ENCODE measurements at places on chromosomes 16 and 17.

DNA sequence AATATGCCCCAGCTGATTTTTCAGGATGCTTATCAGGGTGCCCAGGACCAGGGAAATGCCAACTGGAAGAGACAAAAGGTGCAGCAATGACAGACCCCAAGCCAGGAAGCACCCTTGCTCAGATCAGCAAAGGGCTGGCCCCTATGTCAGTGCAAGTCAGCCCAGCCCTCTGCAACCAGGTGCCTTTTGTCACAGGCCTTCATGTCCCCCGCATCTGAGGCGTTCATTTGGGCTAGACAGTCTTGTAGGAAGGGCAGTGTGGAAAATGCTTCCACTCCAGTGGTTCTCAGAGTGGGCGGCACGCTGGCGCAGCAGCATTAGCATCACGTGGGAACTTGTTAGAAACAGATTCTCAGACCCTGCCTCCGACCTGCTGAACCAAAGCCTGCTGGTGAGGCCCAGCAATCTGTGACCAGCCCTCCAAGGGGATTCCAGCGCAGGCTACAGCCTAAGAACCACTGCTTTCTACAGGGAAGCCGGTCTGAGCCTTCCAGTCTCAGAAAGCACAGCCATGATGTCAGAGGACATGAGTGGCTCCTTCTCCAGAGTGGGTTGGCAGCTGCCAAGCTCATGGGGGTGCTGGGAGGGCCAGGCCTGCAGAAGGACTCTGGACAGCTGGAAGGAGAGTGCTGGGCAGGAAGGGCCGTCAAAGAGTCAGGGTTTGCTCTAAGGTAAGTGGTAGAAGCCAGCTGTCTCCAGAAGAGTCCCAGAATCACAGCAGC lies 13.1 kb downstream of the SLC47A2 start:
- DNase-seq, result no peak

GRCh38 chr16:84144859-84145639 lies at the start of the genes DNAAF1 and HSDL1:
DNAAF1 (plus strand) TSS chr16:84145308; CDS start chr16:84145441, 133 bp downstream.
HSDL1 (minus strand) TSS chr16:84145177; CDS start chr16:84131321, 13,856 bp downstream.
- DNase-seq, result peak; percentile 67

DNA sequence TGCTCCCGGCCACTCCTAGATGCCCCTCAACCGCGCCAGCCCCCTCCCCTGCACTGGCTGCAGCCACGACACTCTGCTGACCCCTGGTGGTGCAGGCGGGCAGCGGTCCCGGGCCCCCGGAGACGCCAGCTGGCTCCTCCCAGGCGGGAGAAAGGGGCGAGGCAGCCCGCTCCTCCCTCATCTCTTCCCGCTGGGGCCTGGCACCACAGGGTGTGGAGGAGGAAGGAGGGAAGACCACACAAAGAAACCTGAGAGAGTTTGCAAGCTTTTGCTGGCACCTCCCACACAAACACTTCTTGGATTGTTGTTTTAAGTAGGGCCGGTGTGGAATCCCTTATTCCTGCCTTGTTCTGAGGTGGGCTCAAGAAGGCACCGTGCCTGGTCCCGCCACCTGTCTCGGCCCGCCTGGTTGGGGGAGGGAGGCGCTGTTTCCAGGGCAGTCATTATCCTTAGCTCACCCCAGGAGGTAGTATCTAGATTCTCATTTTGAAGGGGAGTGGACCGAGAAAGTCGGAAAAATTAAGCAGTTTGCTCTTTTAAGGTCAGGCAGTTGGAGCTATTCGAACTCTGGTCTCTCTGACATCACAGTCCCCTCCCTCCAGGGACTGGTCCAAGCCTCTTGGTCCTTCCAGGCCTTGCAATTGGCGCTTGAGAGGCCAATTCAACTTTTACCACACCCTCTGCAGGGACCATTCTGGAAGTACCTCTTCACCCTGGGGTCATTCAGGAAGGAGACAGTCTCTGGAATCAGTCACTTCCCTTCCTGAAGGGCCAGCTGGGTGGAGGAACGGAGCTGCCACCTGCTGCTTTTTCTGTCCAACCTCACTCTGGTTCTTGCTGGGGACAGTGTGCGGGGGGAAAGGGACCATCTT lies 959 bp upstream of the ANKRD13B start:
- peak; percentile 88 for DNase-seq

DNA sequence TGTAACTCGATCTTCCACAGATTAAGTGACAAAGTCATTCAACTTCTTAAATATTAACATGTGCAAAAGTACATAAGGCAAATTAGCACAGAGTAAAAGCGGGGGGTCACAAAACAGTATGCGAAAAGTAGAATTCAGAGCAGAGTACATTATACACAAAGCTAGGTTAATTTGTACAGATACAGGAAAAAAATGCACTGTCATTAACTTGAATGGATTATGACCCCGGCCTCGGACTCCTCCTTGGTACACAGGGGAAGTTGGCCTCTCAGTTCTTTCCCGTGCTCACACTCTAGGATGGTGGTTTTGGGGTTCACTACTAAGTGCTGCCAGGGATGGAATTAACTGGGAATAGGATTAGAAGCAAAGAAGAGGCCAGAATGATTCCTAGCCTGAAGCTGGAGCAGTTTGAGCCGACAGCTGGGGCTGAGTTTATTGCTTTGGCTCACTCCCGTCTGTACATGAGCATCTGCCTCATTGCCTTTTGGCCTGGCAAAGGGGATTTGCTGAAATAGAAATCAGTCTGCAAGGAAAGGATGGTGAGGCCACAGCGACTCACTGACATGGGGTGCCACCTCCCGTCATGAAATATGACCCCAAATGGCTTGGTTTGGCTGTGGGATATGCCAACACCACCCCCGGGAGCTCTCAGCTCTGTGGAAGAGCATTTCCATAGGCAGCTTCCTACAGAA lies 23.6 kb downstream of the NTN1 start:
- no peak for DNase-seq

GRCh38 chr17:81805707-81806460 lies 1.9 kb downstream of the GCGR start:
- DNase-seq, result no peak

DNA sequence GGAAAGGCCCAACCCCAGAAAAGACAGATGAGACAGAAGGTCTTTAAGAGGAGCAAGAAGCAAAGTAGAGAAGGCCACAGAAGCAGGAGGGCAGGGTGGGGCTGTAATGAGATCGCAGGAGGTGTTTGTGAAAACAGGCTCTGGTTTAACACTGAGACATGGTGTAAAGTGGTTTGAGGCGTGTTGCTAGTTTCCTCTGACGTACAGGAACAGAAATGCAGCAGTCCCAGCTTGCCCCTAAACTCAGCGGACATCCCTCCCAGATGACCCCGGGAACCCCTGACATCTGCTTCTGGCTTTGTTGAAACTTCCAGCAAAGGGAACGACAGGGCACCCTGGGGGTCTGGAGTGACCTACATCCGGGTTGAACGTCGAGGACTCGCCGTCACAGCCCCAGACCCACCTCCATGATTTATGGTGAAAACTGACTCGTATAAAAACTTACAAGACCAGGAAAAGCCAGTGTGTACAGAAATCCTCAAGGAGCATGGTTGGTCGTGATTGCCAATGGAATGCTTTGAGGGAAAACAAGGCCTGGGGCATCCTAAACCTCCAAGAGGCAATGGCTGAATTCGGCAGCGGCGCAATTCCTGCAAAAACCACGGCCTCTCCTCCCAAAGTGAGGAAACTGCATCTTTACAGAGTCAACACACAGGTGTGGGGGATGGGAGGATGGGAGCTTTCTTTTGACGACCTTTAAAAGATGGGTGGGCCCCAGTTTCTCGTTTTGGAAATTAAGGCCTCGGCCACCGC lies 25.8 kb downstream of the LITAF start:
- no peak for DNase-seq

Measured in NCI-H774 (cell line).